ENCODE measurements at places on chromosomes 5 and 9.

DNA sequence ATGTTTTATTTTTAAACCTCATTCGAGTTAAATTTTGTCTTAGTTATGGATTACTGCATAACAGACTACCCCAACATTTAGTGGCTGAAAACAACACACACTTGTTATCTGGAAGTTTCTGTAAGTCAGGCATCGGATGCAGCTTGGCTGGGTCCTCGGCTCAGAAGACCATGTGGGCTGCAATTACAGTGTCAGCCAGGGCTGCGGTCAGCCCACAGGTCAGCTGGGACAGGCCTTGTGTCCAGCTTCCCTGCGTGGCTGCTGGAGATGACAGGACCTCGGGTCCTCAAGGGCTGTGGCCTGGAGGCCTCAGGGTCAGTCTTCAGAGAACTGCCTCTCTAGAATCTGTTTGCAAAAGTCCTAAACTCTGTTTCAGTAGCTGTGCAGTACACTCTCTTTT, 219.0 kb upstream of the IRX1 start:
- no peak for DNase-seq

GRCh38 chr5:113147101-113147508, 170.5 kb downstream of the DCP2 start:
- no peak for DNase-seq

DNA sequence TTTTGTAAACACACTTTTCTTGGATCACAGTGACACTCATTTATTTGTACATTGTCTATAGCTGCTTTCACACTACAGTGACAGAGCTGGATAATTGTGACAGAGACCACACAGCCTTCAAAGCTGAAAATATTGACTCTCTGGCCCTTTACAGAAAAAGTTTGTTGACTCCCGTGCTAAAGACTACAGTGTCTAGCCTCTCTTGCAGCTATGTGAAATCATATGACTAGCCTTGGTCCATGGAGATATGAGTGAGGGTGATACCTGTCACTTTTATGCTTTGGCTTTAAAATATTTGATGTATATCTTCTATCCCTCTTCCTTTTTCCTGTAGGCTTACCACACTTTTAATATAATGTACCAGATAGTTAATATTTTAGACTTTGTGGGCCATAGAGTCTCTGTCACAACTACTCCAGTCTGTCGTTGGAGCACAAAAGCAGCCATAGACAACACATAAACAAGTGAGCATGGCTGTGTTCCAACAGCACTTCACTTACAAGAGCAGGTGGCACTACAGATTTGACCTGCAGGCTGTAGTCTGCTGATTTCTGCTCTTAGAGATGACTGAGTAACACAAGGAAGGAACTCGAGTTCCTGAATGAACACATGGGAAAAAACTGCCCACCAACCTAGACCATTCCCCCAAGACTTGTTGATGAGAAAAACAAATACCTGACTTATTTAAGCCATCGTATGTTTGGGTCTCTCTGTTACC, 73.5 kb upstream of the ANKRD55 start:
- DNase-seq = no peak

DNA sequence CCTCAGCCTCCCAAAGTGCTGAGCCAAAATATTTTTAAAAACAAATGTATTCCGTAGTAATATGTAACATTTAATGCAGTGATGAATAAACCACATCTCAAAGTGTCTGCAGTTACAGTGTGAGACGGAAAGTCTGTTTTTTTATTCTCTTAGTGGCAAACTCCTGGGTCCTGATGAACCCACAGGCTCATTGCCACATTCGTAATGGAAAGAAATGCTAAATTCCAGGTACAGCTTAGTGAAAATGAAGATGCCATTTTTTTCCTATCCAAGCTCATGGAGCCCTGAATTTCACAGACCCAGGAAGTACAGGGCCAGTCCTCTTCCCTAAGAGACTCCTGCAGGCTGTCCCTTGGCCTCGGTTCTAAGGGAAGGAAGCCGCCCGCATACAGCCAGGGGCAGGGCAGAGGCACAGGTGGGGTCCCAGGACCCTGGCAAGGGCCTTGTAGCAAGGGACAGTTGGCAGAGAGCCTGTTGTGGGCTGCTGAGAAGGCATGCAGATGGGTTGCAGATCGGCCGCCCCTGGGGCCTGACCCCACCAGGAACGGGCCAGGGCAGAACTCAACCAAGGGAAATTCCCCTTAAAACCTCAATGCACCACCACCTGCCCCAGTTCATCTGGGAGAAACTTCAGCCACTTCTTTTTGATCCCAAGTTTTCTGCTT, 36.2 kb downstream of the IPPK start:
- DNase-seq = no peak

DNA sequence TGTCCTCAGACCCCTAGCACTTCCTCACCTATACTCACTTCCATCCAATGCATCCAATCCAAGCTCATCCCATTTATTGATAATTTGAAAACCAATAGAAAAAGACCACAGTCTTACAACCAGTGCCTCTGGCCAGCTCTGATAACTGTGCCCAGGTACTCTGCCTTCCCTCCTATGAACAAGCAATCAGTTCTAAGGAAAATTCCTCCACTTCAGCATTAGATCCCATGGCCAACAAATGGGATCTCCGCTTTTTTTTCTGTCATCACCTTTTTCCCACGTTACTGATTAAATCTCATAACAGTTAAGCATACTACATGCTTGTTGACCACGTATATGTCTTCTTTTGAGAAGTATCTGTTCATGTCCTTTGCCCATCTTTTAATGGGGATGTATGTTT, 41.7 kb upstream of the GLIS3 start:
- no peak for DNase-seq

- no peak for DNase-seq
Observed at GRCh38 chr9:108545436-108545835, 310.4 kb downstream of the ACTL7B start.

DNA sequence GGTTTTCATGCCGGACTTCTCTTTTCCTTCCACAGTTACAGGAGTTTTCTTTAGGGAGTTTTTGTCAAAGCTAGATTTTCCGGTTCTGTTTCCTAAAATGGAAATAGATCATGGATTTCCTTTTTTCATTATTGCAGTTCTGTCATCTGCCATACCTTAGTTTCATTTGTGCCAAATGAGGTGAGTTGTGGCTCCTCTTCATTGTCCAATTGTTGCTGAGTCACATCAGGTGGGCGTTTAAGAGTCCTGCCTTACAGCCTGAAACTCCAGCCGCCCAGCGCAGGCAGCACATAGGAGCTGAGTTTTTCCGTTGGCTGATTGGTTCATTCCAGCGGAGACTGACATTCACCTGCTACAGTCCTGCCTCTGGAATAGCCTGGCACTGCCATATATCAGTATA, 14.1 kb downstream of the SLC25A25 start:
- no peak for DNase-seq

GRCh38 chr5:114449860-114450421, 88.1 kb downstream of the KCNN2 start:
- DNase-seq = peak; percentile 67

DNA sequence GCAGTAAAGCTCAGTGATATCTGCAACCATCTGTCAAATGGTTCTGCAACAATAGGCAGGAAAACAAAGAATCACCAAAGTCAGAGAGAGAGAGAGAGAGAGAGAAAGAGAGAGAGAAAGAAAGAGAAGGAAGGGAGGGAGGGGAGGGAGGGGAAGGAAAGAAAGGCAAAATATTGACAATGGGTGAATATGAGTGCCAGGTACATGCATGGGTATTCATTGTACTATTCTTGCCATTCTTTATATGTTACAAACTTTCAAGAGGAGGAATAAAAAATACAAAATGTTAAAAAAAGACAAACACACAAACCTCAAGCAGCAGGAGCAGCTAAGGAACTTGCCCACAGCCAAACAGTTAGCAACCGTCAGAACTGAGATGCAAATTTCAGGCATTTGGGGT, 350.8 kb upstream of the RFX3 start:
- DNase-seq = no peak

- DNase-seq = no peak
Observed at GRCh38 chr5:138711087-138711486, 42.1 kb upstream of the CTNNA1 start.

DNA sequence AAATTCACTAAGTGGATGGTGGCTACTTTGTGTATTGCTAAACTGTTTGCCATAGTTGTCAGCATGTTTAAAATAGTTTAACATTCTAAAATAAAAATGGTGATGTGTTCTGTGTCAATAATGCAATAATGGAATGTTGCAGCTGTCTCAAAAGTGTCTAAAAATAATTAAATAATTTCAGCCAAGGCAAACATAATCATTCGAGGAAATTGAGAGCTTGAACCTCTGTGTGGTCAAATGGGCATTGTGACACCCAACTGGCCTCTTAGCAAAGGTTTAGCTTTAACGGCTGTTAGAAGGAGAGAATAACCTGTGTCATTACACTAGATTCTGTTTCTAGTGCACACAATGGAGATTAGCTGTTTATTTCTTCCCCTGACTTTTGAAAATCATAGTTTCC, 278.5 kb downstream of the TMEM167A start:
- DNase-seq = no peak

DNA sequence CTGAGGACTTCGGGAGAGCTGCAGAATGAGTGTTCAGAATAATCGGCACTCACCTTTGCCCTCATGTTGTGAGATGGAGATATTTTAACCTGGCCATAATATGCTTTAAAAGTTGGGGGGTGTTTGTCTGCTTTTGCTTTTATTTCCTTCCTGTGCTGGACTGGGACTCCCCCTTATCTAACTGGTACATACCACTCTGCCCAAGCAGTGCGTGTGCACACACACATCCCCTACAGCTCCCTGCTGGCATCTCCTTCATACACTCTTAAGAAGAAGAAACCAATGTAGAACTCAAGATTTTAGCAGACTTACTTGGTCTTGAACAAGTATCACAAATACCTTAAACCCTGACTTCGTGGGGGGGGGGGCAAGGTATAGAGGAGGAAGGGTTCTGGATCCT, 146.2 kb upstream of the DMRT1 start:
- DNase-seq = no peak

DNA sequence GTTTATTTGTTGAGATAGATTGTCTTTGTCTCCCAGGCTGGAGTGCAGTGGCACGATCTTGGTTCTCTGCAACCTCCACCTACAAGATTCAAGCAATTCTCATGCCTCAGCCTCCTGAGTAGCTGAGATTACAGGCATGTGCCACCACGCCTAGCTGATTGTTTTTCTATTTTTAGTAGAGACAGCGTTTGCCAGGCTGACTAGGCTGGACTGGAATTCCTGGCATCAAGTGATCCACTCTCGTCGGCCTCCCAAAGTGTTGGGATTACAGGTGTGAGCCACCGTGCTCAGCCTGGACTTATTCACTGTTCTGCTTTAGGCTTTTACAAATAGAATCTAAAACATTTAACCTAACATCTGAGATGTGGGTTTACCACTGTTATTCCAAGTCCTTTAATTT, 91.3 kb downstream of the COMMD10 start:
- DNase-seq = no peak

DNA sequence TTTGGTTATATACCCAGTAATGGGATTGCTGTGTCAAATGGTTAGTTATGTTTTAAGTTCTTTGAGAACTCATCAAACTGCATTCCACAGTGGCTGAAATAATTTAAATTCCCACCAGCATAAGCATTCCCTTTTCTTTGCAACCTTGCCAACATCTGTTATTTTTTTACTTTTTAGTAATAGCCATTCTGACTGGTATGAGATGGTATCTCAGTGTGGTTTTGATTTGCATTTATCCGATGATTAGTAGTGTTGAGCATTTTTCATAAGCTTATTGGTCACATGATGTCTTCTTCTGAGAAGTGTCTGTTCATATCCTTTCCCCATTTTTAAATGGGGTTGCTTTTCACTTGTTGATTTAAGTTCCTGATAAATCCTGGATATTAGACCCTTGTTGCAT, 435.7 kb upstream of the RIOK2 start:
- no peak for DNase-seq

DNA sequence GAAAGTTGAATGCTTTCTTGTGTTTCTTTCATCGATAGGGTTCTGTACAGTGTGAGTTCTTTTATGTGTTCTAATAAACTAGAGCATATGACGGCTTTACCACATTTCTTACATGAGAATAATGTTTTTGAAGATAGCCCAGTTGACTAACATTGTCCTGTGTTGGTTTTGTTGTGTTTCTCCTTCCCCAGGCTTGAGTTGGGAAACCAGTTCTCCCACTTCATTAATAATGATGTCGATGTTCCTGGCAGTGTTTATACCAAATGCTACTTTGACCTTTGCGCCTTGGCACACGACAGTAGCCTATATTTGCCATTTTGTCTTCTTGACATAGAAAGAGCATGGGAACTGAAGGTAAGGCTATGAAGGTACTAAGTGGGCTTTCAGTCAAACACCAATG, 14.4 kb upstream of the ZNF782 start:
- no peak for DNase-seq

DNA sequence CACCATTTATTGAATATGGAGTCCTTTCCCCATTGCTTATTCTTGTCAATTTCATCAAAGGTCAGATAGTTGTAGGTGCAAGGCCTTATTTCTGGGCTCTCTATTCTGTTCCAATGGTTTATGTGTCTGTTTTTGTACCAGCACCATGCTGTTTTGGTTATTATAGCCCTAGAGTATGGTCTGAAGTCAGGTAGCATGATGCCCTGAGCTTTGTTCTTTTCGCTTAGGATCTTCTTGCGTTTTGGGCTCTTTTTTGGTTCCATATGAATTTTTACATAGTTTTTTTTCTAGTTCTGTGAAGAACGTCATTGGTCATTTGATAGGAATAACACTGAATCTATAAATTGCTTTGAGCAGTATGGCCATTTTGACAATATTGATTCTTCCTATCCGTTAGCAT, 40.2 kb upstream of the IFNE start:
- no peak for DNase-seq

- DNase-seq = no peak
Observed at GRCh38 chr5:149852641-149853330, 91.8 kb downstream of the PDE6A start.

DNA sequence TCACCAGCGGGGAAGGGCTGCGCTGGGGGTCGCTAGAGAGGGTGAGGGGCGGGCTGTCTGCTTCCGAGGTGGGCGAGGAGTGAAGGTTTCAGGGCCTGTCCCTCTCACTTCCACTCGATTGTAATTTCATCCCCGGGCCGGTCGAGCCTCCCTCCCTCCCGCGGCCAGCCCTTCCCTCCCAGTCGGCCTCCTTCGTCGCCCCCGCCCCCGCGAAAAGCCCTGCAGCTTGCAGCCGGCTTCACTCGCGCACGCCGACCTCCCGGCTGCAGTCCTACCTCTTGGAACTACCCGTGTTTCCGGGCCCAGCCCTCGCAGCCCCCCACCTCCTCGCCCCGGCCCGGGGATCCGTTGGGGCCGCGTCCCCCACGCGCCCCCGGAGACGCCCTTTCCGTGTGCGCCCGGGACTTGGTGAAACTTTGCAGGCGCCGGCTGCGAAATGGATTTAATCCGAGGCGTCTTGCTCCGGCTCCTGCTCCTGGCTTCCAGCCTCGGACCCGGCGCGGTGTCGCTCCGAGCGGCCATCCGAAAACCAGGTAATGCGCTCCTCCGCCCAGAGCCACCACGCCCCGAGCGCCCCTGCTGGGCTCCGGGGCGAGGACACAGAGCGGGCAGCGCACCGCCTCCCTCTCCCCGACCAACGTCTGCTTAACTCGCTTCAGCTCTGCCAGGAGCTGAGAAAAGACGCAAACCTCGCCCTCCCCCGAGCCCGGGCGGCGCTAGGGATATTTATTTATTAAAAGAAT, at the start of gene EGFLAM:
TSS of gene EGFLAM (plus strand) at position 241 of the 743 bp plus-strand sequence. CDS start at position 437, 196 bp downstream.
- no peak for DNase-seq

GRCh38 chr9:122360891-122361290, 9.9 kb upstream of the PTGS1 start:
- no peak for DNase-seq

GRCh38 chr5:82593481-82593880, 315.3 kb upstream of the RPS23 start:
- DNase-seq = no peak

Measured in substantia nigra (tissue), 51 donors.